SJSA1 (cell line): ENCODE measurements at places on chromosomes 4 and X. TPM values are rescaled to one million over a fixed set of nuclear protein-coding genes. Genes with fewer than 3 reads are reported as not detected.

The MID1 gene
- 9.4 and 14.8 TPM in 2 replicates for total RNA-seq

The PDZD4 gene
- 0.09 and 0.79 TPM in 2 replicates for total RNA-seq

The PCDH10 gene
- total RNA-seq, result not detected in 2 replicates

The CENPE gene
- 39.8 and 46.6 TPM in 2 replicates for total RNA-seq

The LGI2 gene
- not detected in 2 replicates for total RNA-seq

The CSAG1 gene
- total RNA-seq, result not detected in 2 replicates

The FGFR3 gene
- 10.2 and 13.8 TPM in 2 replicates for total RNA-seq

DNA sequence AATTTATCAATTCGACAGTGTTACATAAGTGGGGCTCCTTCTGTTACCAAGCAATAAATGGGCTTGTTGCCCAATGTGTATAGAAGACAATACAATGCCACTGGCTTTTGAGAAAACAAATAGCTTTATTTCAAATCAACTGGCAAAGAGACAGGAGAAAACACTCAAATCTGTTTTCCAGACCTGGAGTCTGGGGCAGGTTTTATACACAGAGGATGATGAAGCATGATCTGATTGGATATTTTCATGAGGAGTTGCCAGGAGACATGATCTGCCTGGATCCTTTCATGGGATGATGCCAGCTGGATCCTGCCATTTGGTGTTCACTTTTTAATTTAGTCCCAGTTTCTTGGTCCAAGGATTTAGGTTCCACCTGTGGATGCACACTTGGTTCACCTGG is 287.9 kb downstream of the CXXC4 start:
- no peaks in the 10 kb centered on the region for H3K36me3 ChIP-seq
- no peak for DNase-seq

DNA sequence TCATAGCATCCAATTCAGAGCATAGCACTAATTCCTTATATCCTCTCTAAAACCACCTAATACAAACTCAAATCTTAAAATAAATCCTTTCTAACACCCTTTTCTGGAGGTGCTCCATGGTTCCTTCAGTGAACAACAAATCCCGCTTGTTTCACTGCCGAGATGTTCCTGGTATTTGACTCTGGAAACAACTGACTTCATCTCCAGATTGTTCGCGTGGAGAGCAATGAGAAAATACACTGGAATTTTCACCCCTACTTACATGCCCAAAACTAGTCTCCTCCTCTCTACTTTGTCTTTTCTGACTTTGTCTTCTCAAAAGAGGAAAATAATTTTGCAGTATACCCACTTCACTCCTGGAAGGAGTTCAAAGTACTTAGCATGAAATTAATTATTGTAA is 129.0 kb downstream of the PLS3 start:
- H3K27ac ChIP-seq, result peak overlapping the region; percentile 44
- no peaks in the 10 kb centered on the region for H3K36me3 ChIP-seq
- no peak overlapping the region for H3K4me3 ChIP-seq
- H3K27me3 ChIP-seq, result no peaks in the 10 kb centered on the region

- no peaks in the 10 kb centered on the region for H3K27me3 ChIP-seq
- H3K27ac ChIP-seq, result no peak overlapping the region
- no peak for DNase-seq
- no peaks in the 10 kb centered on the region for H3K36me3 ChIP-seq
- no peaks in the 10 kb centered on the region for H3K4me1 ChIP-seq
Measured at GRCh38 chrX:127726227-127726626, 326.0 kb downstream of the ACTRT1 start.

DNA sequence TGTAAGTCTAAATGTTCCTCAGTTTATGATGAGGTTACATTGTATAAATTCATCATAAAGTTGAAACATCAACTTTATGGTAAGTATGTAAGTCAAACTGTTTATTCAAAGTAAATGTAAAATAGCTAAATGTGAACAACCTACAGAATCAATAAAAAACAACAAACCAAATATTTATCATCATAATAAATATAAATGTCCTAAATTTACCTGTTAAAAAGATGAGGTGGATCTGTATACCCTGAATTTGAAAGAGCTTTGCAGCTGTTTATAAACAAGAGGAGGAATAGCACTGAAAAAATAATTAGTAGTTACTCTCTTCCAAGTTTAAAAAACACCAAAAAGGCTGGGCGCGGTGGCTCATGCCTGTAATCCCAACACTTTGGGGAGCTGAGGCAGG is 13.7 kb downstream of the ABHD18 start:
- no peak overlapping the region for H3K4me3 ChIP-seq
- no peak overlapping the region for H3K27ac ChIP-seq
- no peak for DNase-seq
- no peaks in the 10 kb centered on the region for H3K27me3 ChIP-seq
- H3K4me1 ChIP-seq, result no peaks in the 10 kb centered on the region

- no peak overlapping the region for H3K27ac ChIP-seq
- no peaks in the 10 kb centered on the region for H3K36me3 ChIP-seq
- H3K27me3 ChIP-seq, result no peaks in the 10 kb centered on the region
- H3K4me3 ChIP-seq, result no peak overlapping the region
Measured at GRCh38 chr4:141215030-141215429, 5.7 kb upstream of the ZNF330 start.

- DNase-seq, result no peak
- H3K36me3 ChIP-seq, result no peaks in the 10 kb centered on the region
- H3K27ac ChIP-seq, result no peak overlapping the region
Measured at GRCh38 chrX:48028091-48028490, 21.3 kb downstream of the SPACA5 start.

DNA sequence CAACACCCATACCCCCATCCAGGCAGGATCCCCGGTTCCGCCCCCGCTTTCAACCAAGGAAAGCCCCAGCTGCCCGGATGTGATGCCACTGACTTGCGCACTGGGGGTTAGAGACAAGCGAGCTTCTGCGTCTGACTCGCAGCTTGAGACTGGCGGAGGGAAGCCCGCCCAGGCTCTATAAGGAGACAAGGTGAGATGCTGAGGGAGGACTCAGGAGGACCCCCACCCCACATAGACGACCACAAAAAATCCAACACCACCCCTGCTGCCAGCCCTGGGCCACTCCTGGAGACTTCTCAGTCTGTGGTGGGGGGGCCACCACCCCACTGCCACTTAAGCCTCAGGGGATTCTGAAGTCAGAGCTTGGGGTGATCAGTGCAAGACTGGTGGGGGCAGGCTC is at the start of gene MAGEA4:
Gene MAGEA4 (plus strand): TSS at position 110 of the 400 bp plus-strand sequence. CDS start 10,776 bp downstream, outside the sequence.
- no peak within 1 kb of the TSS for H3K27ac ChIP-seq
- H3K4me3 ChIP-seq, result no peak within 1 kb of the TSS
- DNase-seq, result no peak
- no peaks in the 10 kb centered on the region for H3K4me1 ChIP-seq

GRCh38 chr4:7398104-7398423 is 36.7 kb downstream of the PSAPL1 start:
- no peak for DNase-seq
- no peak overlapping the region for H3K27ac ChIP-seq
- no peaks in the 10 kb centered on the region for H3K36me3 ChIP-seq
- no peaks in the 10 kb centered on the region for H3K4me1 ChIP-seq

DNA sequence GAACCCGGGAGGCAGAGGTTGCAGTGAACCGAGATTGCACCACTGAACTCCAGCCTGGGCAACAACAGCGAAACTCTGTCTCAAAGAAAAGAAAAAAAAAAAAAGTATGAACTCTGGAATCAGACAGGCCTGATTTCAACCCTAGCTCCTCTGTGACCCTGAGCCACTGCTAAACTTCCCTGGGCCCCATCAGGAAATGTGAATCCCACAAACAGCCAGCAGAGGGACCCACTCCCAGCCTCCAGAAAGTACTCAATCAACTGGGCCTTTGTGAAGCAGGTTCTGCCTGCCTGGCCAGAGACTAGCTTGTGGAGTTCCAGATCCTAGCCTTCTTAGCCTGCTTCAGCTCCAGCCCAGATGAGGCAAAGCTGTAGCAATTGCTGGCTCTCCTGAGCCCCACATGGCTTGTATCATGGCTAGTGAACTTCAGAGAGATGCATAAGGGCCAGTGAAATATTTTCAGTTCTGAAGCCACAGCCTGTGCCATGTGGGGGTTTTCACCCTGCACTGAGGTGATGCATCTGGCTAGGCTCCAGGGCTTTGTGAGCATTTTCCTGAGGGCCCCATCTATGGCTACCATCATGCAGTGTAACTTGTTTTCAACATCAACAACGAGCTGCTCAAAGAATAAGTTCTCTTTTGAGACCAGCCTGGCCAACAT is 7.2 kb upstream of the IDS start:
- no peaks in the 10 kb centered on the region for H3K4me1 ChIP-seq
- no peaks in the 10 kb centered on the region for H3K36me3 ChIP-seq
- no peak overlapping the region for H3K4me3 ChIP-seq
- peak; percentile 42 for DNase-seq
- H3K27ac ChIP-seq, result no peak overlapping the region

- no peak for DNase-seq
- no peak overlapping the region for H3K27ac ChIP-seq
- H3K36me3 ChIP-seq, result no peaks in the 10 kb centered on the region
- no peaks in the 10 kb centered on the region for H3K27me3 ChIP-seq
- no peak overlapping the region for H3K4me3 ChIP-seq
Measured at GRCh38 chrX:43500996-43501694, 155.0 kb upstream of the MAOA start.

DNA sequence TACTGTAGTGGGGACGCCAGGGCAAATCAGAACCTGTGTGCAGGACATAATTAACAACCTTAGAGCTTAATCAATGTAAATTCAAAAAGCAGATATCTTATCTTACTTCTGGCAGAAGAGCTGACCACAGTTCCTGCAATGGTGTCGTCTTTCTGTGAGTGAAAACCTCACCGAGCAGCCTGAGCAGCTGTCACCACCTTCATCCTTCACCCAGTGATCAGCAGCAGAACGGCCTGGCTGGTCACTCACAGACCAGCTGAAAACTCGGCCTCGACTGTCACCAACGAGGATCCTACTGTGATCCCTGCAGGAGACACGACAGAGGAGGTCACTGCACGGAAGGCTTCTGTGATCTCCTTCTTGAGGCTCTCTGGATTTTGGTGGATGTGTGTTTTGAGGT is 94.2 kb downstream of the CDS1 start:
- H3K27ac ChIP-seq, result no peak overlapping the region
- H3K4me1 ChIP-seq, result peaks cover 30% of the 10 kb centered on the region
- DNase-seq, result no peak
- H3K27me3 ChIP-seq, result no peaks in the 10 kb centered on the region
- H3K36me3 ChIP-seq, result peaks cover 65% of the 10 kb centered on the region

- no peaks in the 10 kb centered on the region for H3K27me3 ChIP-seq
- H3K4me3 ChIP-seq, result no peak overlapping the region
Measured at GRCh38 chr4:83320548-83320947, 14.1 kb downstream of the HPSE start.

DNA sequence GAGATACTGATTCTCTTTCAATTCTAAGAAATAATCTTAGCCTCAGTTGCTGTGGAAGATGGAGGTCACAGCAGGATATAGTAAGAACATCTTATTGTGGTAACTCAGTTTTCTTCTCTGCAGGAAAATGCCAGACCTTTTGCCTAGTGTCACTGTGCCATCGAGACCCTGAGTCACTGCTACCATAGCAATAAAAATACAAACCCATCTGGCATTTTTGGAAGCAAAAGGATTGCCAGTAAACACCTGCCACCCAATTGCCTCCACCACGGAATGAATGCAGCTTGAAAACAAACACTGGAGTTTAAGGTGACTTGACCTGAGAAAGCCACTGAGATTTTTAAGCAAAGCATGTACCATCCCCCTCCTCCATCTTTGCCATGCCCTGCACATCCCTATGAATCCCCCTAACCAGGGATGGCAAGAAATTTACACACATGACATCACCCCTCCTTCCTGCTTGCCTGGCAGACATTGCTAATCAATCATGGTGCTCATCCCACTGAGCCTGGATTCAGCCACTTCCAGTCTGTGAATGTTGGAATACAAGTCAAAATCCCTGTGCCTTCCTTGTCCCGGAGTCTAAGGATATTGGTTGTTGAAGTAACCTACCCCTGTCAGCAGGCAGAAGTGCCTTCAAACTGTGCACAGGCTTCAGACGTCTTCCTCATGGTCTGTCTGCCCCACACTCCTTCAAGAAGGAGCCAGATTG is 59.6 kb upstream of the MAMLD1 start:
- DNase-seq, result no peak
- no peak overlapping the region for H3K27ac ChIP-seq
- no peaks in the 10 kb centered on the region for H3K27me3 ChIP-seq
- no peaks in the 10 kb centered on the region for H3K36me3 ChIP-seq

- no peak for DNase-seq
- peaks cover 33% of the 10 kb centered on the region for H3K4me1 ChIP-seq
- no peaks in the 10 kb centered on the region for H3K36me3 ChIP-seq
- no peak overlapping the region for H3K4me3 ChIP-seq
- H3K27ac ChIP-seq, result peak overlapping the region; percentile 98; the same call in 1 of the 2 replicates
Measured at GRCh38 chrX:19708683-19709082, 178.7 kb downstream of the SH3KBP1 start.

DNA sequence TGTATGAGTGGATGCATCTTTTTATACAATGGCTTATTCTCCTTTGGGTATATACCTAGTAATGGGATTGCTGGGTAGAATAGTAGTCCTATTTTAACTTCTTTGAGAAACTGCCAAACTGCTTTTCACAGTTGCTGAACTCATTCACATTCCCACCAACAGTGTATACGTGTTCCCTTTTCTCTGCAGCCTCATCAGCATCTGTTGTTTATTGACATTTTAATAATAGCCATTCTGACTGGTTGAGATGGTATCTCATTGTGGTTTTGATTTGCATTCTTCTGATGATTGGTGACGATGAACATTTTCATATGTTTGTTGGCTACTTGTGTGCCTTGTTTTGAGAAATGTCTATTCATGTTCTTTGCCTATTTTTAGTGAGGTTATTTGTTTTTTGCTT is 687.0 kb upstream of the EPHA5 start:
- peaks cover 12% of the 10 kb centered on the region for H3K4me1 ChIP-seq
- DNase-seq, result peak; percentile 45
- H3K27me3 ChIP-seq, result no peaks in the 10 kb centered on the region
